ENCODE measurements at places on chromosomes 2 and 18.

GRCh38 chr18:195651-196050 is 37.3 kb downstream of the USP14 start:
- no peak for DNase-seq

DNA sequence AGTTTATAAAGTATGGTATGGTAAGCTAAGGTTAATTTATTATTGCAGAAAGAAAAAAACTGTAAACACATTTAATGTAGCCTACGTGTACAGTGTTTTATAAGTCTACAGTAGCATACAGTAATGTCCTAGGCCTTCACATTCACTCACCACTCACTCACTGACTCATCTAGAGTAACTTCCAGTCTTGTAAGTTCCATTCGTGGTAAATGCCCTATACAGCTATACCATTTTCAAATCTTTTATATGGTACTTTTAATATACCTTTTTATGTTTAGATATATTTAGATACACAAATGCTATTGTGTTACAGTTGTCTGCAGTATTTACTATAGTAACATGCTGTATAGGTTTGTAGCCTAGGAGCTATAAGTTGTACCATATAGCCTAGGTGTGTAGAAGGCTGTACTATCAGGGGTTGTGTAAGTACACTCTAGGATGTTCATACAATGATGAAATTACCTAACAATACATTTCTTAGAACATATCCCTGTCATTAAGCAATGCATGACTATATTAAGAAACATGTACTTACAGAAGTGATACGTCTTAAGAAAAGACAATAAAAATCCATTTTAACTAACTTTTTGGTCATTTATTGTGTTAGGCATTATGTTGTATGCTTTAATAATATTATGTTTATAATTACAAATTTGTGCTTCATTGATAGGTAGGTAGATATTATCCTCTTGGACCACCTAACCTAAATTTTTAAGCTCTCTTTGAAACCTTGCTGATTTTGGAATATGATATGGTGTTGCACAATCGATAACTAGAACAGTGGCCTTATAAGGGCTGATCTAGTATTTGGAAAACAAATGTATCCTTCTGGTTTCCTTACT is 51.9 kb downstream of the VRK2 start:
- no peak for DNase-seq

GRCh38 chr2:60489289-60489688 is 64.2 kb downstream of the BCL11A start:
- no peak for DNase-seq

GRCh38 chr2:135230150-135230549 is 178.1 kb downstream of the RAB3GAP1 start:
- no peak for DNase-seq

- no peak for DNase-seq
Observed at GRCh38 chr2:177506998-177507397, 114.4 kb downstream of the AGPS start.

DNA sequence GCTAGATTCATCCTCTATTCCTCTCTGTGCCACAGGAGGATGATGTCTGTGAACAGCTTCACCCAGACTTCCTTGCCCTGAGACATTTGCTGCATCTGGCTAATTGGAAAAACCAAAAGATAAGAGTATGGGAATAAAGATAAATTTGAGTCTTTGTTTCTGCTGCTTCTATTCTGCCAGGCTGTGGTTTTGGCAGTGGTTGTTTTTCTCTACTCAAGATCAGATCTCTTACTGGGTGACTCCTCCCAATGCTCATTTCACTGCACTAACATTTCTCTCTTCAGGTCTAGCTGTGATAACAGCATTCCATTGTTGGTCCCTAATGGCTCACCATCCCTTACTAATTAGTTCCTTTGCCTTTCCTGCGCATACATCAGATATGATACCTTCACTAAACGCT is 89.5 kb downstream of the CALCRL start:
- DNase-seq, result no peak

- DNase-seq, result no peak
Observed at GRCh38 chr18:3852321-3852720, 402.3 kb downstream of the TGIF1 start.

GRCh38 chr2:70049255-70049654 is 38.0 kb upstream of the PCBP1 start:
- DNase-seq, result no peak

GRCh38 chr18:59940068-59940467 is 40.3 kb downstream of the PMAIP1 start:
- DNase-seq, result no peak

GRCh38 chr2:36952748-36953197 is 13.6 kb downstream of the STRN start:
- DNase-seq, result no peak

- no peak for DNase-seq
Observed at GRCh38 chr2:166163775-166164174, 36.0 kb upstream of the SCN1A start.

GRCh38 chr18:12283256-12283655 is 24.8 kb upstream of the TUBB6 start:
- DNase-seq, result no peak

- DNase-seq, result no peak
Observed at GRCh38 chr2:19717446-19717845, 184.3 kb downstream of the TTC32 start.

GRCh38 chr2:23522726-23523372 is 137.9 kb downstream of the KLHL29 start:
- no peak for DNase-seq

GRCh38 chr2:189614585-189614984 is 34.0 kb upstream of the SLC40A1 start:
- no peak for DNase-seq

DNA sequence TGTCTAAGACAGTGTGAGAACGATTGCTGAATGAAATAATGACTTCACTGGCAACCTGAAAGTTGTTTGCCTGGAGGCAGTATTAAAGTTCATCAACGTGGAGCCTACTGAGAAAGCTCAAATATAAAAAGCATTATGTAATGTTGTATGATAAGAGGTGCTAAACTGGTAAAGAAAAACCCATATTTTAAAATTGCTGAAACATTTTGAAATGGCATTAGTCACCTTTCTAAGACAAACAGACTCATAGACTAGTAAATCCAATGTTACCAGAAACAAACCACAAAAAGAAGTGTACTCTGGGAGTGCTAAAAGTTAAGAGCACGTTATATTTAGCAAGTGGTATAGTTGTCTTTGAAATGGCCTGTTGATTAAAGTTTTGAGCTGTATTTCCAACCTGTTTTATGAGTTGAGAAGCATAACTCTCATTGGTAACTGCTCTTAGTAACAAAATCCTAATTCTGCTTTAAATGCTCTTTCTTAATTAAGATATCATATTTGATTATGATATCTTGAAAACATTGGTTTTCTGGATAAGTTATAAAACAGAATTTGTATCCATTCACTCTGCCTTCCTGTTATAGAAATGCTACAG is 62.7 kb downstream of the CYP1B1 start:
- no peak for DNase-seq

- peak; percentile 89 for DNase-seq
Observed at GRCh38 chr2:3001615-3002560, 375.7 kb downstream of the EIPR1 start.

DNA sequence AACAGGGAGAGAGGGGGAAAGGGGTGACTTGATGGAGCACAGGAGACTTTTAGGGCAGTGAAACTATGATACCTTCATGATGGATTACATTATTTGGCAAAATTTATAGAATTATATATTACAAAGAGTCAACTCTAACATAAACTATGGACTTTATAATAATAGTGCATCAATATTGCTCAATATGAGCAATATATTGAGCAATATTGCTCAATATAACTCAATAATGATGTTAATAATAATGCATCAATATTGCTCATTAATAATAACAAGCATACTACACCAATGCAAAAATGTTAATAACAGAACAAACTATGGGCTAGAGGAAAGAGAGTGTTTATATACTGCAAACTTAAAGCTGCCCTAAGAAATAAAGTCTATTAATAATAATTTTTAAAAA is 3.1 kb upstream of the UNC80 start:
- DNase-seq, result no peak

DNA sequence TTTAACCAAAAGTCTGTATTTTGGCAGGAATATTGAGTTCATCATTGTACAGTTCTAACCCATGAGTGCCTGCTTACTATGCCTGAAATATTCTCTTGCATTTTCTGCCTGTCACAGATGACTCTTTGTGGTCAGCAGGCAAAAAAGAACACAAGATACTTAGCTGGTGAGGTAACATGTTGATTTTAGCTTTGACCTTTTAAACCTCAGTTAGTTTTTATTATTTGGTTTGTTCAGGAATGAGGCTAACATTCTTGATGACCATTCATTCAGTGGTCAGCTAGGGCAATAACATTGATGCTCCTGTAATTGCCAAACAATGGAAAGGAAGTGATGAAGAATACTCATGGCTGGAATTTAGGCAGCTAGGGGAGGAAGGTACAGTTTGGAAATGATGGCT is 491.2 kb downstream of the PIK3C3 start:
- no peak for DNase-seq

GRCh38 chr2:62785810-62786597 is 80.5 kb downstream of the EHBP1 start:
- DNase-seq, result no peak

GRCh38 chr18:45166836-45167551 is 448.3 kb upstream of the SLC14A2 start:
- DNase-seq, result no peak

GRCh38 chr2:237307474-237307873 is 106.5 kb downstream of the COL6A3 start:
- no peak for DNase-seq

DNA sequence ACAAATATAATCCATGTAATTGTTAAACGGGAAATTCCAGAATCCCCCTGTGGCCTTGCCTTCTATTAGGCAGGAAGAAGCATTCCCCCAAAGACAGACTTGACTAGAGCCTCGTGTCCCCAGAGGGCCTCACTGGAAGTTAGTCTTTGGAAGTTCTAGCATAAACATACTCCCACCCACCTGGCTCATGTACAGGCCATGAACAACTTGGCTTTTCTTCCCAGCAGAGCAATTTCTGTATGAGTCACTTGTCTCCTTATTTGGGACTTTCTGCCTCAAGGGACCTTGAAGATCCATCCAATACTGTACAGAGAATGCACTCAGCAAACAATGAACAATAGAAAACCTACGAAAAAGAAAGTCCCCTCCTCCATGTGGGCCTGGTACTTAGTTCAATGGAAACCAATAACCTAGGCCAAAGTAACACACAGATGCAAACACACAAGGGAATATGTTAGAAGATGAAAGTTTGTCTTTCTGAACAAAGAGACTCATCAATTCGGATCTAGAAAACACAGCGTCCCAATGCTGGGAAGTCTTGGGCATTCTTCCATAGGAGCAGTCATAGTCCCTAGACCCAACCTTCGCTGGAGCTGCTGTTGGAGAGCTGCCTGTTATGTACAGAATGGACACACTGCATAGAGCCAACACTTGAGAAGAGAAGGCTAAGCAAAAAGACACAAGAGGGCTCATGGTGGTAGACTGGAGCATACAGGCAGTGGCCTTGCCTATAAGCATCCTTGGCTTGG is 303.5 kb downstream of the HRH4 start:
- DNase-seq, result no peak
